Naive thymus-derived CD4-positive, alpha-beta T cell (primary cell): ENCODE measurements at places on chromosomes 6 and 20.
A peak's percentile ranks its signal among the peaks of the same experiment; 100 is the strongest.

- no peak overlapping the region for H3K27ac ChIP-seq
- no peaks in the 10 kb centered on the region for H3K27me3 ChIP-seq
- no peaks in the 10 kb centered on the region for H3K36me3 ChIP-seq
Measured at GRCh38 chr6:155317186-155317585, 2.9 kb upstream of the TFB1M start.

DNA sequence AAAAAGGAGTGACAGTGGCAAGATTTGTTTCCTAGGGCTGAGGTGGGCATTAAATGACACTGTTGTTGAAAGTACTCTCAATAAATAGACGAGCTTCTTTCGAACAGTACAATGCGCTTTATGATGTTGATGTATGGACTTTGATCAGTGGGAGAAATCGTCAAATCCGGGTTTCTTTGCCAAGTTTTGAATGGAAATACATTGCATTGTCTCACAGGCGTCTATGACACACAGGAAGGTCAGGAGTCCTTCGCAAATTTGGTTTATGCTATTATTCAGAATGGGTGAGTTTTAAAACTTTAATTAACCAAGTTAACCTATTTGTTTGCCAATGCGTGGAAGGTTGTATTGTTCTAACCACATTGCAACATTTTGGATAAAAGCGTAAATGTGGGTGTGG is 547.3 kb upstream of the SLC35B3 start:
- no peak overlapping the region for H3K4me3 ChIP-seq
- H3K27me3 ChIP-seq: no peaks in the 10 kb centered on the region
- DNase-seq: no peak
- H3K36me3 ChIP-seq: no peaks in the 10 kb centered on the region
- no peaks in the 10 kb centered on the region for H3K4me1 ChIP-seq

DNA sequence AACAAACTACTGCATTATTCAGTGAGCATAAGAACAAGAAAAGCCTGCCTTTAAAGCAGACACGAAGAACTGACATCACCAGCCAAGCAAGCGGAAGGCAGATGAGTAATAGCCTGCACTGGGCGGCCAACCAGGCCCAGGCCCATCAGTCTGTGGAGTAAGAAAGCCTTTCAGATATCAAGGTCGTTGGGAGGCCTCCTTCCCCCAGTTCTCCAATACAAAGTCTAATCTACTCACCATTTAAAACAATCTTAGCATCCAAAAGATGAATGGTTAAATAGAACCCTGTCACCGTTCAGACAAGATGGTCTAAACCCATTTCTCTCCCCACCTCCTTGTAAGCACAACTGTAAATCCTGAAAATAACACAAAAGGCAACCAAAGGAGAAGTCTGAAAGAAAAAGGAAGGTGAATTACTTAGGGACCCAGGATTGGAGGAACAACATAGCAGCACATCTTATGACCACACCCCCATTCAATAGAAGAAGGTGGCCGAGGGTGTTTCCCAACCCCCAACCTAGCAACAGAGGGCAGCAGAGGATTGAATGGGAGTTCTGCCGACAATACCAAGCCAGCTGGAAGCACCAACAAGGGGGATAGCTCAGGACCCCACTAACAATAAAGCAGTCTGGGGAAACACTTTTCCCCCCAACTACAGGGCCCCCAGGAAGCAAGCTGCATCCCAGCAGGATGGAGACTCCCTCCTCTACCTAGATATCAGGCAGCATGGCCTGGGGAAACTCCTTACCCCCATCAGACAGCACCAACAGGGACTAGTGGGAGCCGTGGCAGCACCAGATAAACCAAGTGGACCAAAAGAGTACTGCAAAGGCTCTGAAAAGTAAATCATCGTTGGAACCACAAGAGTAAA is 67.9 kb downstream of the ZHX3 start:
- no peaks in the 10 kb centered on the region for H3K27me3 ChIP-seq
- H3K27ac ChIP-seq: no peak overlapping the region
- H3K4me3 ChIP-seq: no peak overlapping the region
- no peaks in the 10 kb centered on the region for H3K4me1 ChIP-seq

GRCh38 chr6:167392631-167393316 is 67.9 kb downstream of the TTLL2 start:
- no peaks in the 10 kb centered on the region for H3K27me3 ChIP-seq
- no peak for DNase-seq
- no peaks in the 10 kb centered on the region for H3K36me3 ChIP-seq
- H3K27ac ChIP-seq: no peak overlapping the region

DNA sequence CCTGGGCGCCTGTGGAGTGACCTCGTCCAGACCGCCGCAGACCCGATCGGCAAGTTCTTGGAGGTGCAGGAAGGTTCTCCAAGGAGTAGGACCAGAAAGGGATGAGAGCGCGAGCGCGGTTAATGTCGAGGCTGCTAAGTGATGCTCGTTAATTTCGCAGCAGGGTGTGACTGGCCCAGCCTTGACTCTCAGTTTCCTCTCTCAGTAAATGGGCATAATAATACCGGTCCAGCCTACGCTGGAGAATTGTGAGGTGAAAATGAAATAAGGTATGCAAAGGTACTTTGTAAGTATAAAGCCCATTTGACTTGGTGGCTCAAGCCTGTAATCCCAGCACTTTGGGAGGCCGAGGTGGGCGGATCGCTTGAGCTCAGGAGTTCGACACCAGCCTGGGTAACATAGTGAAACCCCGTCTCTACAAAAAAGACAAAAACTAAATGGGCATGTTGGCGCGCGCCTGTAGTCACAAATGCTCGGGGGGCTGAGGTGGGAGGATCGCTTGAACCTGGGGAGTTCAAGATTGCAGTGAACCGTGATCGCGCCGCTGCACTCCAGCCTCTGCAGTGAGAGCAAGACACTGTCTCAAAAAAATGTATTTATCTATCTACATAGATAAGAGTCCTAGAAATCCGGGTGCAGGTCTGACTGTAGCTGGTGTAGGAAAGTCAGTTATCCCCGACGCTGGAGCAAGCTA is 634 bp upstream of the BTBD9 start:
- H3K36me3 ChIP-seq: no peaks in the 10 kb centered on the region
- H3K27me3 ChIP-seq: no peaks in the 10 kb centered on the region
- DNase-seq: no peak

- no peaks in the 10 kb centered on the region for H3K36me3 ChIP-seq
- no peaks in the 10 kb centered on the region for H3K27me3 ChIP-seq
- no peaks in the 10 kb centered on the region for H3K4me1 ChIP-seq
- H3K4me3 ChIP-seq: no peak overlapping the region
Measured at GRCh38 chr6:164078532-164079274, 664.2 kb downstream of the QKI start.

DNA sequence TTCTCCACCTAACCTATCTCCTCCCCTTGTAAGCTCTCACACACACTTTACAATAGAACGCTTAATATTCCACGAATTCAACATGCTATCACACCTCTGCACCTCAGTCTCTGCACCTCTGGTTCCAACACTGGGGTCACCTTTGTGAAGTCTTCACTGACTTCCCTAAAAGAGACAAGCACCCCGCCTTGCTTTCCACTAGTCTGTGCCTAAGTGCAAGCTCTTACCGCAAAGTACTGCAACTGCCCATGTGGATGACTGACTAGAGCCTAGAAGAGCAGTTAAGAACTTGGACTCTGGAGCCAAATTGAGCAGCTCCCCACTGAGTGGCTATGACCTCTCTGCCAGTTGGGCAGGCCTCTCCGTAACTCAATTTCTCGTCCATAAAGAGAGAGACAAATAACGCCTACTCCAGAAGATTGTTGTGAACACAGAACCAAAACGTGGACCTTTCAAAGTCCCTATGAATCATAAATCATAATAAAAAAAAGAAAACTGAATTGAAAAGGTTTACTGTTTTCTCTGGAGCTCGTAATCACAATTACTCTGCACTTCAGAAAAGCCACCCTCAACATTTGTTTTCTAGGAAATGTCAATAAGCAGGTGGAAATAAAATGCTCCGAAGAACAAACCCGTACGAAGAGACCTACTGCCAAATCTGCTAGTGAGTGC is 1.2 kb downstream of the IFNGR1 start:
- no peaks in the 10 kb centered on the region for H3K27me3 ChIP-seq
- H3K27ac ChIP-seq: peak overlapping the region; percentile 91
- DNase-seq: no peak
- H3K4me3 ChIP-seq: peak overlapping the region; percentile 88
- peaks cover 27% of the 10 kb centered on the region for H3K4me1 ChIP-seq

GRCh38 chr20:25254571-25254970 is 6.7 kb downstream of the PYGB start:
- no peaks in the 10 kb centered on the region for H3K36me3 ChIP-seq
- H3K4me1 ChIP-seq: peaks cover 13% of the 10 kb centered on the region
- DNase-seq: no peak
- H3K27ac ChIP-seq: no peak overlapping the region
- H3K27me3 ChIP-seq: no peaks in the 10 kb centered on the region

GRCh38 chr6:137259349-137259748 is 40.2 kb upstream of the IFNGR1 start:
- H3K27ac ChIP-seq: no peak overlapping the region
- no peak overlapping the region for H3K4me3 ChIP-seq
- H3K4me1 ChIP-seq: peaks cover 14% of the 10 kb centered on the region
- no peak for DNase-seq

DNA sequence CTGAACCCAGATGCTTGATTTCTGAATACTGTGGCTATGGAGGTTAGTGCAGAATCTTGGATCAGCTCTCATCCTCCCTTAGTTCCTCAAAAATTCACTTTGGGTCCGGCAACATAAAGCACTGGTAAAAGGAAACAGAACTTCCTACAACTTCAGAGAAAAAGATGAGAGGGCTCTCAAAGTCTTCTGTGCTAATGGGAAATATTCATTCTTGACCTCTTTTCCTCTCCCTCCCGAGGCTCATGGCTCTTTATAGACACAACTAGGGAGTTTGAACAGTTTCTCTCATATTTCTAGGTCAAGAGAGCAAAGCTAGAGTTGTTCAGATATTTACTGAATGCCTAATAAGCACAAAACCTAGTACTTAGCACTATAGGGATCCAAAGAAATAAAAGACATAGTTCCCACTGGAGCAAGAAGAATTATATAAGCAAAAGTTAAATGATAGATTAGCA is 124.1 kb upstream of the TCF21 start:
- H3K4me3 ChIP-seq: no peak overlapping the region
- H3K4me1 ChIP-seq: no peaks in the 10 kb centered on the region
- H3K27me3 ChIP-seq: no peaks in the 10 kb centered on the region
- H3K27ac ChIP-seq: no peak overlapping the region
- H3K36me3 ChIP-seq: no peaks in the 10 kb centered on the region
